Activated CD8-positive, alpha-beta memory T cell treated with anti-CD3 and anti-CD28 coated beads for 24 hours (primary cell): ENCODE measurements at places on chromosomes 11 and 22.

- DNase-seq, result no peak
These were observed 99.7 kb downstream of the RRAS2 start for GRCh38 chr11:14259186-14259784.

DNA sequence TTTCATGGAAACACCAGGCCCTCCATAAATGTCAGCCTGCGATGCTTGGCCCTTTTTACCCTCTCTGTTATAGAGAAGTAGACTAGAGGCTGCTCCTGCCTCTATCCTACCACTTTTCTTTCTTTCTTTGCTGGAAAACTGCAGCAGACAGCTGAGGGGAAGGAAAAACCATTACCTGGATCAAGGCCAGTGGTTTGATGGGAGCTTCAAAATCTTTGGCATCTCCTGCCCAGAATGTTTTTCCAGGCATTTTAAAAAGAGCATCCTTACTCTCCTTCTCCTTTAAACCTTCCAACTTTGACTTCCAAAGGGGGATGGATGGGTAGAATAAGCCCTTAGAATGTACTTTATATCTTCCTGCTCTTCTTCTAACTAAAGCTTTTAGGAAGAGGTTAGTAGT is 44.9 kb downstream of the EXT2 start:
- DNase-seq, result no peak

DNA sequence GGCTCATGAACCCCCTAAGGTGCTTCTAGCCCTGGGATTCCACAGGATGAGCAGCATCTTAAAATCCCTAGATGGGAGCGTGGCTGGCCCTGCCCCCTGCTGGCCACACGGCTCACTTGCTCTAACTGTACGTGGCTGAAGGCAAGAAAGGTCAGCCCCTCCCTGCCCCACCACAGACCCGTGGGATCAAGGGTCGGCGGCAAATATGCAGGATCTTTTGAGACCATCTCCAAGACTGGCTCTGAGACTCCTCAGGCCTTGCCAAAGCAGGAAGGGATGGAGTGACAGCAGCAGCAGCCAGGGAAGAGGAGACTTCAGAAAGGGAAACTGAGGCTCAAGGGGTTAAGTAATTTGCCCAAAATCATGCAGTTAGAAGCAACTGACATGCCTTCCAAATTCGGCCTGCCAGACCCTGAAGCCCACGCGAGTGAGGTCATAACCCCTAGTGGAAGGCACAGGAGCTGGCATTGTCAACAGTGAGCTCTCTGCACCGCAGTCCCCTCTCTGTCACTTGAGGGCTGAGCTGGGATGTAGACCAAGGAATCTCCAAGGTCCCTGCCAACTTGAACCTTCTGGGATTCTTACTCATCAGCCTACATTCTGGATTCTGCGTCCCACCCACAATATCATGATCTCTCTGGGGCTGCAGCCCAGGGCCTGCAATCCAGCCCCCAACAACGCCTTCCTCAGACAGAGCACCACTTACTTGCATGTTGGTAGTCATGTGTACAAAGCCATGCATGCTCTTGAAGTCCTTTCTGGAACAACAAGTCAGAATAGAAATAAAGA is 31.4 kb downstream of the CREB3L1 start:
- peak; percentile 85 for DNase-seq

GRCh38 chr11:116500026-116500946 is 272.5 kb downstream of the BUD13 start:
- DNase-seq, result peak; percentile 37

DNA sequence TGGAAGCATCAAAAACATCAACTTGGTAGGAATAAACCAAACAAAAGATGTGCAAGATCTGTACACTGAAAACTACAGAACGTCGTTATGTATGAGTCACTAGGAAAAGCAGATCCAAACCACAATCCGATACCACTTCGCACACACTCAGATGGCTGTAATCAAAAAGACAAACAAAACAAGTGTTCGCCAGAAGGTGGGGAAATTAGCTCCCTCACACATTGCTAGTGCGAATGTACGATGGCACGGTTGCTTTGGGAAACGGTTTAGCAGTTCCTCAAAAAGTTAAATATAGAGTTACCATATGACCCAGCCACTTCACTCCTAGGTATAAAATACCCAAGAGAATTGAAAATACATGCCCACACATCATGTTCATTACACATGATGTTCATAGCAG is 14.8 kb upstream of the CARD10 start:
- no peak for DNase-seq

DNA sequence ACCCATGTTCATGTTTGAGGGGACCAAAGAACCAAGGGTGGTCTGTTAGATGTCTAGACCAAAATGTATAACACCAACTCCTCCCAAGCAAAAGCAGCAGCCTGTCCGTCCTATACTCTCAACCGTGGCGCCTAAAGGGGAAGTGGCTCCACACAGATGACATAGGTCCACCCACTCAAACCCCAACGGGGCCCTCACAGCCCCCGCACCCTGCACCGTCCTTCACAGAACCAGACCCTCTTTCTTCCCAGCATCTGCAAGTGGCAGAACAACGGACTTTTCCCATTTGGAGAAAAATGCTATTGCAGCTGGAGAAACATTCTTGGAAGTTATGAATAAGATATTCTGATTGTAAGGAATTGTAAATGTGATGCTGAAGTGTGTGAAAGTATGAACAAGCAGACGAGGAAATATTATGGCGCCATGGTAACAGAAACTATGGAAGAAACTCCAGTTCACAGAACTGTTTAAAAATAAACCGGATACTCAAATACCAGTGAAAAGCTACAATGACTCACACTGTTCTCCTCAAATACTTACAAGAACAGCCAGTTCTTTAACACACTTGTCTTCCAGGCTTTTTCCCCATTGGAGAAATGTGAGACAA is 76.5 kb upstream of the ARFGAP3 start:
- peak; percentile 69 for DNase-seq

- DNase-seq, result no peak
These were observed 10.9 kb downstream of the GRAMD4 start for GRCh38 chr22:46631113-46631512.

DNA sequence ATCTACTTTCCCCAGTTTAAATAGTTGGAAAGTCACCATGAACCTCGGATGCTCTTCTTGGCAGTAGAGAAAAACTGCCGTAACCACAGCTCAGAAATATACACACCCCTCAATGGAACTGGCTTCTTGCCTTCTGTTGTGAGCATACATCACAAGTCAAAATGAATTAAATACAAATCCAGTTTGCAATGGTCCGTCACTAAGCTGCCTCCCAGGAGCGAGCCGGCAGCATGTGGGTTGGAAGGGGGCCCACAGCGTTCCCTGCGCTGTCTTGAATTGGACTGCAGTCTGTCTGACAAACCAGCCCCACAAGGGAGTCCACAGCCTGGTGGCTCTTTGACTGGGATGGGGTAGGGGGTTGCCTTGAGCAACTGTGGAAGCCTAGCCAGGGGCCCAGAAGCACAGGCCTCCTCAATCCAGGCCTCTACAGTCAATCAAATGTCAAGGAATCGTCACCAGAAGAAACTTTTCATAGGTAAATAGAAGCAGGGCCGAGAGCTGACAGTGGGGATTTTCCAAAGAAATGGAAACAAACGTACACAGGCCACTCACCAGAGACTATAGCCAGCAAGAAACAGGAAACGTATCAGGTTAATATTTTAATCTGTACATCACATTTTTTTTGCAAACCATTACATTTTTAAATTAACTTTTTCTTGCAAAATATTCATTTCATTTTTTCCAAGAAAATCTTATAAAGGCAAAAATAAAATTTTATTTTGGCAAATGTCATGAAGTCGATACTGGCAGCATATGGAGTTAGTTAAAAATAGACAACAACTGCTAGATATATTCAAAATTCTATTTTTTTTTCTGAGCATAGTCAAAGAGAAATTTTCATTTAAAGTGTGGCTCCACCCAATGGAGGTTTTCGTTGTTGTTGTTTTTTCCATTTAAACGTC is 38.5 kb downstream of the C11orf58 start:
- no peak for DNase-seq

DNA sequence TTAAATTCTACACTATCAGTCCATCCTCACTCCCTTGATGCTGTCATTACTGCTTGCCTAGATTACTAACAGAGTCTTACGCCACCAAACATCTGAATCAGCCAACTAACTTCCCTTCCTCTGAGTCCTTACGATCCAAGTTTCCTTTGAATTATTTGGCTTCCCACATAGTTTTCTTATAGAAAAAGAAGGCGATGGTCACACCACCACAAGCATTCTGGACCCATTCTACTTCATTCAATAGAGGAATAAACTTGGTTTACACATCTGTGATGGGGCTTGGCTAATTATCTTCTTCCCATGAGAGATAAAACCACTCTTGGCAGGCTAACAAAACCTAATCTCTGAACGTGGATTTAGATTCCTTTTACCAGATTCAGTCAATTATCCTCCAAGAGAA is 35.0 kb downstream of the INTS4 start:
- DNase-seq, result no peak

DNA sequence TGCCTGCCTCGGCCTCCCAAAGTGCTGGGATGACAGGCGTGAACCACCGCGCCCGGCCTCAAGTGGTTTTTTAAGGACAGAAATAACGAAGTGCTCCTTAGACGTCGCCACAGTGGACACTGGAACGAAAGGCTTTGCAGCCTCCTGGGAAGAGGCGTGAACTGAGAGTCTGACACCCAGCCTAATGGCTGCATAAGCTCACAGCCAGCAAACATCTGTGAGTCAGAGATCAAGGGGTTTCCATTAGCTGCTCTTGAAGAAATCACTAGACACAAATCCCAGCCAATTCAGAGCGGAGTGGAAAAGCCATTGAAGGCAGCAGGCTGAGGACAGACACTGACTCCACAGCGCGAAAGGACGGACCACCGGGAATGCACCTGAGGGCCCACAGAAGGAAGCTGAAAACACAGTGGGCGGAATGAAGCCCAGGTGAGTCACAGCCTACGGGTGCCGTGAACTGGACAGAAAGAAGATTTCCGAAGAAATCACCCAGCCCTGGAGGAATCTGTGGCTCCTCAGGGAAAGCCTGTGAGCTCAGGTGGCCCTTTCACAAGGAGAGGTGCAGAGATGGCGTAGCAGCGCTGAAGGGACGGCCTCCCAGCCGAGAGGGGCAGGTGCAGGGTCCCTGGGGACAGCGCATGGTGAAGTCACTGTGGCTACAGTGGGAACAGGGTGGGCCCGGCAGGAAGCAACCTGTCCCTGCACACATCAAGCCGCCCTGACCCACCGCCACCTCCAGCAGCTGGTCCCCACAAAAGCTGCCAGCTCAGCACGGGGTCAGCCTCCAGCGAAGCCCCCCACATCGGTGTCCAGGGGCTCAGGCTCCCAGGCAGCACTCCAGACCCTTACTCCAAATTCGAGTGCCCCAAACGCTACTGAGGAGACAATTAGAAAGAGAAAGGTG is 11.6 kb downstream of the LMNTD2 start:
- no peak for DNase-seq

DNA sequence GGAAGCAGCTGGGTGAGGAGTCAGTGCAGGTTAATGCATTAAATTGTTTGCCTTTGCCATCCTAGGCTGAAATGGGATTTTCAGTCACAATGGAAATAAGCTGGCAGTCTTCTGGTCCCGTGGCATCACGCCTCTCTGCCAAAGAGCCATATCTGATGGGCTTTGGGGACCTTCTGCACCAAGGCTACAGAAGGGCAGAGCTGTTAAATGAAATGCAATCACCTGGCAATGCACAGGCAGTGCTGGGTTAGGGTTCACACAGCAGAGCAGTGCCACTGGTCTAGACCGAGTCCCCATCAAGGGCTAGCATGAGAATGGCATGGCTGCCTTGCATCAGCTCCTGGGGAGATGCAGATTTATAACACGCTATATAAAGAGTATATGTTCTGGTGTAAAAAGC is 749.2 kb downstream of the NTM start:
- no peak for DNase-seq

DNA sequence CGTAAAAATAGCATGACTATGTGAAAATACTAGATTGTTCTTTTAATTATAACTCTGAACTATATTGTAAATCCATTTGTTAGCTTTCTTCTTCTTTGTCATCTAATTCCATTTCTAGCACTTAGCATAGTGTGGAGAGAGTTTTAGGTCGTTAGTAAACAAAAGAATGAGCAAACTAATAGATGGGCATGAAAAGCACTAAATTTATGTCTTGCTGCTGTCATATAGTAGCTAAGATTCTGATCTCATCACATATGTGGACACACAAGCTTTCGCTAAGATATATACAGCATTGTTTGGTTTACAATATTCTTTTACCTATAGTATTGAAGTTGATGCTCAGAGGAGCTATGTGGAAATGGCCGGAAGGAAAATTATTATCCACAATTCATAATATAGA is 370.5 kb downstream of the CNTN5 start:
- DNase-seq, result no peak

- no peak for DNase-seq
These were observed 520.8 kb downstream of the NELL1 start for GRCh38 chr11:21190181-21190580.

DNA sequence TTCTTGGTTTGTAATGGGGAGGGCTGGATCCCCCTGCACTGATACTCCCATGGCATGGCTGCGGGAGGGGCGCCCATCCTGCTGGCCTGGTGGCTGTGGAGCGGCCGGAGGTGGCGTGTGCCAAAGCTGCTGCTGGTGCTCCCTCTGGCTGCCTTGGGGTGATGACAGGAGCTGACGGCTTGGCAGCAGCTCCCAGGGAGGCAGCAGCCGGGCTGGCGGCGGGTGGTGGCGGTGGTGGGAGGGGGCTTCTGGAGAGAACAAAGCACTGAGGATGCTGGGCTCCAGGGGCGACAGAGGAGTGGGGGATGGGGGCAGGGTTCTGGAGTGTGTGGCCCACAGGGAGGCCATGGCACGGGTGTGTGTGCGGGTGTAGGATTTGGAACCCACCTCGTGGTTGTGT is 11.4 kb upstream of the MPPED1 start:
- DNase-seq, result no peak

DNA sequence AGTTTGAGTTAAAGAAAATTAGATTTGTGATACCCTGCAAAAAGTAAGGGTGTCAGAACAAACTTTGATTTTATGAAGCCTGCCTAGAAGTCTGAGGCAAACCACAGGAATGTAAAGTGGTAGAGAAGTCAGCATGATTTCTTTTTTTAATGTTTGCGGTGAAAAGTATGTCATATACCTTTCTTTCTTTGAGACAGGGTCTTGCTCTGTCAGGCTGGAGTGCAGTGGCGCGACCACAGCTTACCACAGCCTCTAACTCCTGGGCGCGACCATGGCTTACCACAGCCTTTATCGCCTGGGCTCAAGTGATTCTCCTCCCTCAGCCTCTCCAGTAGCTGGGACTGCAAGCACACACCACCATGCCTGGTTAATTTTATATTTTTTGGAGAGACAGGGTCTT is 4.7 kb downstream of the API5 start:
- DNase-seq, result no peak

DNA sequence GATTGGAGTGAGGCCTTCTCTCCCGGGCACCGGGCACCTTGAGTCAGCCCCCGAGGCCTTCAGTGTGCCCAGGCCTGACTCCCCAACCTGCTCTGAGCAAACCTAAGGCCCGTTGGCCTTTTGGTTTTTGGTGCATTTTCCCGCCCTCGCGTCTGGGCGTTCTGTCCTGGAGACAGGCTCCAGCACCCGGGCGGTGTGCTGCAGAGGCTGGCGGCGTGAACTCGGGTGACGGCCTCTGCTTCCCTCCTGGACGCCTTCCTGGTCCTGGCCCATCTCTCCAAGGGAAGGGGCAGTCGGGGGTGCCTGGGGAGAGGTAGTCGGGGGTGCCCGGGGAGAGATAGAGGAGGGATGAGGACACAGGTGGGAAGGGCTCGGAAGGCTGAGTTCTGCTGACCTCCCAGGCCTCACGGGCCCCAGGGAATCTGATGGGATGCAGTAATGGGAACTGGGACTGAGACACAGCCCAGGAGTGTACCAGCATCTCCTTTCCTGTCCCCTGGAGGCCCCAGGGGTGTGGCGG is 1326.4 kb downstream of the BRD1 start:
- no peak for DNase-seq

GRCh38 chr11:29989174-29989970 is 27.5 kb downstream of the KCNA4 start:
- no peak for DNase-seq
